ENCODE measurements at places on chromosomes 1 and 21. TPM values are rescaled to one million over a fixed set of nuclear protein-coding genes. Genes with fewer than 3 reads are reported as not detected.
A peak's percentile ranks its signal among the peaks of the same experiment; 100 is the strongest.

- no peak for DNase-seq
These were observed 113.6 kb upstream of the GRIK3 start for GRCh38 chr1:37147906-37148305.

- no peak for DNase-seq
These were observed 161.7 kb upstream of the EDN2 start for GRCh38 chr1:41646186-41646585.

- DNase-seq, result no peak
These were observed 1.7 kb upstream of the SGIP1 start for GRCh38 chr1:66532214-66532613.

DNA sequence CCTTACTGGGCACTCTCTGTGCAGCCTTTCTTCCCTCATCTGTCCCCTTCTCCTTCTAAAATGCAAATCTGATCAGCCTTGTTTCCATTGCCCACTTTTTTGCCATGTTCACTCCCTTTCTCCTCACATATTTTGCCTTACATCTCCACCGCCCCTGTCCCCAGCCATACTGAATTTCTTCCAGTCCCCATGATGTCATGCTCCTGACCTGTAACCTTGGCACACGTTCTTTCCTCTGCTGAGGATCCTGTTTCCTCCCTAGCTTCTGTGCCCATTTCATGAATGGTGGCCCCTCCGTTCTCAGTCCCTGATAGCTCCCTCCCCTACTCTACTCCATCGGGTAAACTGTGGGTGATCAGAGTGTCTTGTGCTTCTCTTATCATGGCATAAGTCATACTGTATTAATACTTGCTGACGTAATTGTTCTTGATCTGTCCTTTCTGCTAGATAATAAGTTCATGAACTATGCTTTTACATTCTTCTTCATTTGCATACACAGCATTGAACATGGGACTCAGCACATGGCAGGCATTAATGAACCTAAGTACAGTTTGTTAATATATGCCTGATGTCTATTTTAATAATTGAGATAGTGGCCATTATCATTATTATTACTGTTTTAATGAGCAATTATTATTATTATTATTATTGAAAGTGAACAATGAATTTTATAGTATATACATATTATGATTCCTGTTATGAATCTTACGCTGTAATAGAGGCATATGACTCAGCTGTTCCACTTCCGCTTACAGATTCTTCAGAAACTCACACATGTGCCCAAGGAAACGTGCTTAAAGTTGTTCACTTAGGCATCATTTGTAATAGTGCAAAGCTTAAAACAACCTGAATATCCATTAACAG, 28.5 kb downstream of the MAP3K21 start:
- DNase-seq, result no peak

DNA sequence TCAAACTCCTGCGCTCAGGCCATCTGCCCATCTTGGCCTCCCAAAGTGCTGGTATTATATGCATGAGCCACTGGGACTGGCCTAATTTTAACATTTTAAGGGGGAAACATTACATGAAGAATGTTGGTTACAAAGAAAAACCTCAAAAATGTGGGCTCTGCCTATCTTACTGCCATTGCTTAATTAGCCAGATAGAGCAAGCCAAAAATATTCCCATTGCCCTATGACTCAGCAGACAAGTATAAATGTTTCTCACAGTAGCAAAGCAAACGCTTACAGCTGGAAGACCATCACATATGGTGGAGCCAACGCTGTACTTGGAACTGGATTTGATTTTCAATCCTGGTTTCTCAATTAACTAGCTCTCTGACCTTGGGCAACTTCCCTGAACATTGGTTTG, 502.0 kb downstream of the SMYD3 start:
- DNase-seq, result no peak

GRCh38 chr1:182809414-182809957, 19.9 kb downstream of the NPL start:
- no peak for DNase-seq

- no peak for DNase-seq
These were observed 25.7 kb upstream of the SLC19A2 start for GRCh38 chr1:169511316-169512005.

- DNase-seq, result no peak
These were observed 124.6 kb upstream of the ZNF648 start for GRCh38 chr1:182185842-182186756.

DNA sequence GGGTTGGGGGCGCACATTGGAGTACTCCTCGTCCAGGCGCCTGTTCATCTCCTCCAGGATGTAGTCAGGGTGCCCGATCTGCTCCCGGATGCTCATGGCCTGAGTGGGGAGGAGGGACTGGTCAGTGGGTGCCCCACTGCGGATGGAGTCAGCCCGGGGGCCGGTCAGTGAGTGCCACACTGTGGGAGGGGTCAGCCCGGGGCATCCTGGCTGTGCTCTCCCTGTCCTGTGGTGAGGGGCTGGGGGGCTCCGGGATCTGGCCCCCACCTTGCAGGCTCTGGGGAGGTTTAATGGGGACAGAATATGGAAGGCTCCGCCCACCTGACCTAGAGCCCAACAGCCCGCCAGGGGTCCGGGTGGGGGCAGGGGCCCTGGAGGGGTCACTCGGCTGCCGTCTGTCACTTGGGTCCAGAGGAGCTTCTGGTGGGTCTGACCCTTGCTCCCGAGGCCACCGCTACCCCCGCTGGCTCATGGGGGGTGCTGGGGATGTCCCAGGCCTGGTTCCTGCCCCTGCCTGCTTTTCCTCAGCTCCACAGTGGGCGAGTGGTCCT, 8.8 kb downstream of the PRXL2B start:
- DNase-seq, result no peak

DNA sequence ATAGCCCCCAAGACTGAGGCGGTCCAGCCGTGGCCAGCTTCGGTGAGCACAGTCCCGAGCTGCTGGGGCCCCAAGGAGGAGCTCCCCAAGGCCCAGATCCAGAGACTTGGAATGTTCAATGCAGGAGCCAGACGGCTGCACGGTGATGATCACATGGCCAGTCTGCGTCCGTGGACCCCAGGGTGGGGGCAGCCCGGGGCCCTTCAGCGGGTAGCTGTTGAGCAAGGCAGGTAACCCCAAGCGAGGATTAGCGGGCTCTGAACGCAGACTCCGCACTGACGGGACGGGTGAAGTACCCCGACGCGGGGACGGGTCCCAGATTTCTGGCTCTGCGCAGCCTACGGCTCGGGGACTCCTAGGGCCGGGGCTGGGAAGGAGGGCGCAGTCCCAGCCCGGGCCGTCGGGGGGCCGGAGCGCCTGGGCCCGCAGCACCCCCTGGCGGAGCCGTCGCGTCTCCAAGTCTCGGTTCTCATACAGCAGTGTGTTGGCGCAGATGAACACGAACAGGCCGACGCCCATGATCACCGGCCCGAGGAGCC, 2.7 kb downstream of the TMEM200B start:
- DNase-seq, result peak; percentile 81

DNA sequence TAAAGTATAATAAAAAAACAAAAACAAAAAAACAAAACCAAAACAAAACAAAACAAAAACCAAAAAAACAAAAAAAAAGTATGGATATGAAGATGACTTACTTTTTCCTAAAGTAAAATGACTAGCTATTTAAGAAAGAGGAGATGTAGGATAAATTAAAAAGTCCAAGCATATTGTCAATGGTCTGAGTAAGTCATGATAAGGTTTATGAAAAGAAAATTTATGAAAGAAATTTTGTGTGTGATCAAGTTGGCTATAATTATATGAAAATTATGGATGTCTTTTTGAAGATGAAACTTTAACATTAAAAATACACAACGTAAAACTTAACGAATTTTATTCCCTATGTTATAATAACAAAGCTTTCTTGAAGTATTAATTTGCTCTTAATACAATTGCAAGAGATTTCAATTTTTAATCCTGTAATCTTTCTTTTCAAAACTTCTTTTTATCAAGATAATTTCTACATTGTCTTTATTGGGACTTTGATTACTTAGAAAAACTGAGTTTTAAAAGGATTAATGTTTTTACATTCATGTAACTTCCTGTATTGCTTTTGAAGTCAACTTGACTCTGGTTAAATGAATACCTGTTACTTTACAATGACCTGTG, 200.9 kb upstream of the IVNS1ABP start:
- no peak for DNase-seq

PLPP3 gene
- total RNA-seq, result 0.50 TPM

ZNF697 gene
- total RNA-seq, result 0.31 TPM

CDA gene
- not detected for total RNA-seq

CFHR4 gene
- not detected for total RNA-seq
